ENCODE measurements at places on chromosomes 2 and 18. TPM values are rescaled to one million over a fixed set of nuclear protein-coding genes. Genes with fewer than 3 reads are reported as not detected.

The ARHGEF33 gene
- 0.42 TPM for total RNA-seq

- no peaks in the 10 kb centered on the region for H3K27me3 ChIP-seq
- H3K4me1 ChIP-seq: no peaks in the 10 kb centered on the region
- peak; percentile 92 for DNase-seq
- H3K36me3 ChIP-seq: no peaks in the 10 kb centered on the region
Observed at GRCh38 chr2:235050980-235051351, 99.1 kb downstream of the SH3BP4 start.

DNA sequence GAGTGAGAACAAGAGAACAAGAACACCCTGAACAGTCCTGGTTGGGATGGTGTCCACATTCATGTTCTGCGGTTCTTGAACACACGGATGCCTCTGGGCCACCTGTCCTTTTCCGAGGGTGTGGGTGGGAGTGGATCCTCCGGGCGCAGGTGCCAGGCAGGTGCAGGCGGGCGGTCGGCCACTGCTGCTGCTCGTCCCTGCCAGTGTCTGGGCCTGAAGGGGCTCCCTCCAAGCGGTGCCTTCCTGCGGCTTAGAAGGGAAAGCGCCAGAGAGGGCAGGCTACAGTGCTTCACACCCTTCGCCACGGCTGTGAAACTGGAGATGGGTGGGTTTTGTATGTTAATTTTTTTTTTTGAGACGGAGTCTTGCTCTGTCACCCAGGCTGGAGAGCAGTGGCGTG lies 8.0 kb upstream of the D2HGDH start:
- DNase-seq: no peak
- H3K27ac ChIP-seq: no peak overlapping the region
- no peaks in the 10 kb centered on the region for H3K4me1 ChIP-seq

The ATF2 gene
- total RNA-seq: 60.4 TPM

- no peak overlapping the region for H3K27ac ChIP-seq
- DNase-seq: no peak
Observed at GRCh38 chr2:168107322-168107721, 140.1 kb downstream of the STK39 start.

DNA sequence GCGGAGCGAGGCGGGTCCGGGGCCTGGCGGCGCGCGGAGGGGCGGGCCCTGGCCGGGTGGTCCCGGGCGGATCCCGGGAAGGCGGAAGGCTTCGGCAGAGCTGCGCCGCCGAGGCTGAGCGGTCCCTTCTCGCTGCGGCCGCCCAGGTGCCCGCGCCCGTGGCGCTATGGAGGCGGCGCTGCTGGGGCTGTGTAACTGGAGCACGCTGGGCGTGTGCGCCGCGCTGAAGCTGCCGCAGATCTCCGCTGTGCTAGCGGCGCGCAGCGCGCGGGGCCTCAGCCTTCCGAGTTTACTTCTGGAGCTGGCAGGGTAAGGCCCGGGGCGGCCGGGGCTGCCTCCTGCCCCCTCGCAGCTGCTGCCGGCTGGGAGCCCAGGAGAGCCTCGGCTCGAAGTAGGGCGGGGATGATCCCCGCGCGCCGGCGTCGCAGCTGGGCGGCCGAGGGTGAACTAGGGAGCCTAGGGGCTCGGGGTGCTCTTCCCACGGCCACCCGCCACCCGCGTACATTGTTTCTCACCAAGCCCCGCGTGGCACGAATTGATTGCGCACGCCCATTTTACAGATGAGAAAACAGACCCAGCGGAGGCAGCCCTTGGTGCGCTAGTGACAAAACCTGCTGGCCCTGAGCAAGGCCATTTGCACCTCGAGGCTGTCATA lies at the start of gene SLC66A3:
SLC66A3 (plus strand) TSS at position 87 of the 655 bp plus-strand sequence; CDS start at position 167, 80 bp downstream.
- no peaks in the 10 kb centered on the region for H3K4me1 ChIP-seq
- no peaks in the 10 kb centered on the region for H3K27me3 ChIP-seq
- H3K4me3 ChIP-seq: peak within 1 kb of the TSS; percentile 53
- H3K27ac ChIP-seq: peak within 1 kb of the TSS; percentile 71
